ENCODE measurements at places on chromosomes 7 and 10.

DNA sequence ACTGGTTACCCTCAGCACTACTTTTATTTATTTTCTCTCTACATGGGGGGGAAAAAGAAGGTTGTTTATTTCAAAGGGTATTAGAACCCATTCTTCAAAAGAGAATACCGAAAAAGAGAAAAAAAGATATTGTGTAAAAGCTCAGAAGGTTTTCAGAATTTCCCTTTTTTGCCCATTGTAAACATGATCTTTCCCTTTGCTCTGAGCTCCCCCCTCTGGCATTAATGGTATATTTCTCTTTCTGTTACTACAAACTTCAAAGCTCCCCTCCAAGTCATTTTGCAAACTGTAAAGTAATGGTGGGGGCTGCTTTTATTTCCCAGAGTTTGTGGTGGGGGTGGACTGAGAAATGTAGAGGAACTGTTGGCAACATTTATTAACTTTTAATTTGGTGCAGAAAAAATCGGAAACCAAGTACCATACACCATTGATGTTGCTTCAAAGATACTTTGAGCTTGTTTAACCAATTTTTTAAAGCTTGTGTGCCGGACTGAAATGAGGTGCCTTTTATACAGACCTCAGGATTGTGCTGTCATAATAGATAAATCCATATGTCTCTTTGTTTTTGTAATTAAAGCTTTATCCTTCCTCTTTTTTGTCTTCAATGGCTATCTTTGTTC, 181.5 kb downstream of the EXOC4 start:
- DNase-seq = peak; percentile 19

DNA sequence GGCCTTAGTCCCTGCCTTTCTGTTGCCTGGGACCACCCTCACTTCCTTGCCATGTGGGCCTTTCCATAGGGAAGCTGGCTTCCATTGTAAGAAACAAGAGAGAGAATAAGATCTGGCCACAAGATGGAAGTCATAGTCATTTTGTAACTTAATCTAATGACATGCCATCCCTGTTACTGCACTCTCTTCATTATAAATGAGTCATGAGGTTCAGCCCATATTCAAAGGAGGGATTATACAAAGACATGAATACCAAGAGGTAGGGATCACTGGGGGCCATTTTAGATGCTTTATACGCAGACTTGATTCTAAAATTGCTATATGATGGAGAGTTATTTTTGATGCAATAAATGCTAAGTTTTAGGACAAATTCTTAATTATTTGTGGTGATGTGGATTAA, 75.2 kb upstream of the CELF2 start:
- DNase-seq = no peak

DNA sequence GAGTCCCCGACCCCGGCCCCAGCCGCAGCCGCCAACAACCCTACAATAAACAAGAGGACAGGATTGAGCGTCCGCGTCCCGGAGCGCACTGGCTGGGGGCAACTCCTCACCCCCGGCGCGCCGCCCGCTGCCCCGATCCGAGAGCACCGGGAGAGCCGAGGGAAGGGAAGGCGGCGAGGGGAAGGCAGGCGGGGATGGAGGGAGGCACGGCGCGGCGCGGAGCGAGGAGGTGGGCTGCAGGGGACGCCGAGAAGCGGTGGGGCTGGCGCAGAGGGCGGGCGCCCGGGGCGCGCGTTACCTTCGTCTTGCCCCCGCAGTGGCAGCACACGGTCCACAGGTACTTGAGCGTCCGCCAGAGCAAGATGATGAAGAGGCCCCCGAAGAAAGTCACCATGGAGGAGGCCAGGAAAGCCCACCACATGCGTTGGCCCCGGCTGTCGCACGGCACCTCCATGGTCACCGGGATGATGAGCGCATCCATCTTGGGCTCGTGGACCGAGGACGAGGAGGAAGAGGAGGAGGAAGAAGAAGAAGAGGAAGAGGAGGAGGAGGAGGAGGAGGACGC, 559 bp downstream of the KCNMA1 start:
- no peak for DNase-seq

DNA sequence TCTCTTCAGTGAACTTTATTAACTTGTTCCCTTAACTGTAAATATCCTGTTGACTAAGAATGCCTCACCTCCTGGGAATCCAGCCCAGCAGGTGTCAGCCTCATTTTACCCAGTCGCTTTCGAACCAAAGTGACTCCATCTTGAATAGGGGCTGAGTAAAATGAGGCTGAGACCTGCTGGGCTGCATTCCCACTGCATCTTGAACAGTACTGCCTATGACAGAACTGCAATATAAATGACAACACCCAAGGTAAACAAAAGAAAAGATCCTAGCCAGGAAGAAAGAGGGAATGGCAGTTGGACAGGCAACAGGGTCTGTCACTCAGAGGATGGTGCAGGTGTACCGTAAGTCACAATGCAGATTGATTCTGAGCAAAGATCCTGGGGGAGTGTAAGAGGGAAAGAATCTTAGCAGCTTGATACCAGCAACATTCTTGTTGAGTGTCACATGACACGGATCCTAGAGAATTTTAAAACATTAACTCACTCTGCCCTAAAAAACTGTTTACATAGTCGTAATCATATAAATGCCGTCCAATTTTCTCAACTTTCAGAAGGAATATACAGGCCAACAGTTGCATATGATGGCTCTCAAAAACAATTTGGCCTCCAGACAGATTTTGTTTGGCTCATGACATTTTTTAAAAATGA, 4.4 kb upstream of the FAM107B start:
- DNase-seq = no peak

GRCh38 chr7:45454771-45455170, 119.4 kb upstream of the ADCY1 start:
- no peak for DNase-seq

GRCh38 chr10:72834183-72834825, 59.2 kb upstream of the OIT3 start:
- DNase-seq = peak; percentile 62

DNA sequence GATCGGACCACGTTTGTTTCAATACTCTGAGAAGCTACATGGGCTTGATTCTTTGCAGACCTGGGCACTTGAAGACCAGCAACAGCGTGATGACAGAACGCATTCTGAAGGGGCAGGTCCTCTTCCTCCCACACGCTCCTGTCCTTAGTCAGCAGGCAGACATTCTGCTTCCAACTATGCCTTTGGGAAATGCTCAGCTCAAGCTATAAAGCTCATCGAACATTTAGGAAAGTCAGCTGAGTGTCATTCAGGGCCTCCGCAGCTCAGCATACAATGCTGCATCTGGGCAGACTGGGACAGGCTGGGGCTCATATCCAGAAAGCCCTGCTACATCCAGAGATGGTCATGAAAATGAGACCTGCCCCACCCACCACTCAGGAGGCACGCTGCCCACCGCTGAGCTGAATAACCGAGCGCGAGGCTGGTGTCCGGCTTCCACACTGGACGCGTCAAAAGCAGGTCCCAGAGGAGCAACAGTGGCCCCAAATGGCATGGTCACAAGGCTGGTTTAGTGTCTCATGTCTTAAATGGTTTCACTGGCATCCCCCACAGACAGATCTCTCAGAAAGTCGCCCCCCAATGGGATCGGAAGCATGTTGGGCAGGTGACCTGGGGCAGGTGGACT, 274.0 kb downstream of the DNAJB6 start:
- DNase-seq = no peak

- no peak for DNase-seq
Observed at GRCh38 chr10:3928078-3928477, 143.1 kb upstream of the KLF6 start.

GRCh38 chr7:42893346-42894240, 18.3 kb downstream of the C7orf25 start:
- no peak for DNase-seq

GRCh38 chr7:150967349-150967748, 10.8 kb downstream of the KCNH2 start:
- no peak for DNase-seq

DNA sequence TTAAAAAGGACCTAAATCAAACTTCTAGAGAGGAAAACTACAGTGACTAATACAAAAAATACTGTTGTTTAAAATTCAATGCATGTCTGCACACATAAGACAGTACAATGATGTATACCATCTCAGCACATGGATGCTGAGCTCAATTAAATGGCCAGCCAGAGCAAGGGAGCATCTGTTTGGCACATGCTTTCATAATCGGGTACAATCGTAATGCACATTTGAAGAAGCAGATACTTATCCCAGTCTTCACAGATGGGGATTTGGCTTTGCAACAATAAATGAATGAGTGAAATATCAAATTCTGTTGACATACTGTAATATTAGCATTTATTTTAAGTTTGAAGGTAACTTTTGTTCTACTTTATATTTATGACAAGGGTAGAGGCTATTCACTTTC, 187.8 kb downstream of the CRPPA start:
- no peak for DNase-seq

DNA sequence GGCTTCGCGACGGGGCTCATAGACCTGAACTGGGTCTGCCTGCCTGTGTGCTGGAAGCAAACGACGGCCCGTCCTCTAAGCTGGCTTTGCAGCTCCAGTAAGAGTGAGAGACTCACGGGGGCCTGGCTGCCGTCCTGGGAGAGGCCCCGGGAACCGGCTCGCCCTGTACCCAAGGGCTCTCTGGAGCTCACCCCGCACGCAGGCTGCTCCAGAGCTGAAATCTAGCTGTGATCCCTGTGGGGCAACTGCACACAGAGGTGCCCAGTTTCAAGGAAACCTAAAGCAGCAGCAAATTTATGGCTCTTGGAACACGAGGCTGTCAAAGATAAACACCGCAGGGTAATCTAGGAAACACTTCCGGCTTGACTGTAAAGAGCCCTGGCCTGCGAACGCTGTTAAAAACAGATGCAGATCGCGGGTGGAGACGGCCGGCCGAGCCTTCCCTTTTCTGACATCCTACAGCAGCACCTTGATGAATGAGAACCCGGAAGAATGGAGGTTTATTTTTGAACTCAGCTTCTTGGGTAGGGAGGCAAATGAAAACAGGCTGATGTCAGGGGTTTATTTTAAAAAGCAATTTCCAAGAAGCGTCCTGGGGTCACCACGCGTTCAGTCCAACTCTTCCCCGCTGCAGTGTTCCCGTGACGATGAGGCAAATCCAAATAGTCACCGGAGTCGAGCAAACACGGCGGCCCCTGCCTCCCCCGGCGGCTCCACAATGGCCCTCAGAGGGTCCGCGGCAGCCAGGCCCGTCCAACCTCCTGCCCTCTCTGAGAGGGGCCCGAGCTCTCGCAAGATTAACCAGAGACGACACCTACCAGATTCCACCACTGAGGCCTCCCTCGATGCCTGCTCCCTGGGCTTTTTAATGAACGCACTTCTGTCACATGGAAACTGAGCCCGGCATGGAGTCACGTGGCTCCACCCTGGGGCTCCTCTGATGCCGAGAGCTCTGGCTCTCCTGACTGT, 29.6 kb downstream of the AMZ1 start:
- peak; percentile 45 for DNase-seq

GRCh38 chr7:129741743-129742213, 130.3 kb downstream of the NRF1 start:
- no peak for DNase-seq

GRCh38 chr7:66315192-66315591, 110.1 kb downstream of the TPST1 start:
- DNase-seq = no peak

All from kidney capillary endothelial cell (primary cell).